ENCODE measurements at places on chromosomes 5 and 9. TPM values are rescaled to one million over a fixed set of nuclear protein-coding genes. Genes with fewer than 3 reads are reported as not detected.

DNA sequence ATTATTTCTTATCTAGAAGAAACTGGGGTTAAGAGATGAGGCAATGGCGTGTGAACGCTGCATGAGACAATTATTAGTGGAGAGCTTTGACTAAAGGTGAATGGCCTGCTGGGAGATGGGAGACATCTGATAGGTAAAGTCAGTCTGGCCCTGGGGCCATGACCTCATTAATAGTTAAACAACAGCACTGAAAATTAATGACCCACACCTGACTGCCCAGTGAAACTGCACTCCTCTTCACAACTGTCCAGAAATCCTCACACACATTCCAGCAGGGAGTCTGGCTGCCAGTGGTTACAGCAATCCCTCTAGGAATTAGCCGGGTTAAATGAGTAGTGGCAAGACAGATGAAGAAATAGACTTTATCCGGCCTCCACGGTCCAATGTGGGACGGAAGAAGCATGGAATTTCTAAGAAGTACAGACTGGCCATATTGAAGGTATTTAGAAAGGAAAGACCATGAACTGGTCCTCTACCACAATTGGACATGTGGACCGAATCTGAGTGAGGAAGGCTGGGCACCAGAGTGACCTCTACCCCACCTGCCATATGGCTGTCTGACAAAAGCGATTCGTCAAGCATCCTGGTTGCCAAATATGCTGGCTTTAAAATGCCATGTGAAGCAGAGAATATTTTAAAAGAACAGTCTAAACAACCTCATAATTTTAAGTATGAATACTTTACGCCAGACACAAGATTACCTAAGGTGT, 138.4 kb downstream of the EFNA5 start:
- no peak for DNase-seq

DNA sequence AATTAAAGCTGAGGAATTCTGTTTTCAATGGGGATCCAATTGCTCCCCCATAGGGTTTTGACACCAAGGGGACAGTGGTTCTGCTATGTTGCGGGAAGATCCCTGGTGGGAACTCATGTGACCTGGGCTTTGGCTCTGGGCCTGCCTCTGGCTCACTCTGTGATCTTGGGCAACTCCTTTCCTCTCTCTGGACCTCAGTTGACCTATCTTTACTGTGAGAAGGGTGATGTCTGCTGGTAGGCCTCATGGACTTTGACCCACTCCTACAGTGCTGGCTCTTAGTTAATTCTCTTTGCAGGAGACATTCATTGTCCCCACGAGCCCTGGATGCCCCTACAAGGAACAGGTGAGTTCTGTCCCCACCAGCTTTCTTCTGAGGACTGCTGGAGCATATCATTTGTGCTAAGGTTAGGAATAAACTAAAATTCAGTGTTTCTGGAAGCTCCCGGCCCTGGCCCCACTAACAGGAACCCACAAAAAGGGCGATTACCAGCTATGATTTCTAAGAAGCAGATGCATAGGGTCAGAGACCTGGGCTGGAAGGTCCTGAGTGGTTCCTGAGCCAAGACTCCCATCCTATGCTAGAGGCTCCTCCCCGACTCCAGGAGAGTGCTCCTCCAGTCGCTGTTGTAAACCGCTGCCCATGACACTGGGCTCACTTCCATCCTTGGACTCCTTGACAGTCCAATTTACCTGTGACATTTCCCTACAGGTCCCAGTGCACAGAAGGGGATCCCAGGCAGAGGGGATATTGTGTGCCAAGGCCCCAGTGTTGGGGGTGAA, 218.3 kb downstream of the PAX5 start:
- DNase-seq = no peak

- DNase-seq = no peak
Observed at GRCh38 chr5:116446356-116447005, 128.1 kb downstream of the SEMA6A start.

ADAM19 gene
- total RNA-seq = 11.3 TPM

GRCh38 chr5:127088251-127088650, 14.9 kb upstream of the C5orf63 start:
- DNase-seq = no peak

- DNase-seq = no peak
Observed at GRCh38 chr5:96244696-96245095, 188.4 kb downstream of the PCSK1 start.

LCN9 gene
- not detected for total RNA-seq

ZER1 gene
- total RNA-seq = 51.5 TPM

DNA sequence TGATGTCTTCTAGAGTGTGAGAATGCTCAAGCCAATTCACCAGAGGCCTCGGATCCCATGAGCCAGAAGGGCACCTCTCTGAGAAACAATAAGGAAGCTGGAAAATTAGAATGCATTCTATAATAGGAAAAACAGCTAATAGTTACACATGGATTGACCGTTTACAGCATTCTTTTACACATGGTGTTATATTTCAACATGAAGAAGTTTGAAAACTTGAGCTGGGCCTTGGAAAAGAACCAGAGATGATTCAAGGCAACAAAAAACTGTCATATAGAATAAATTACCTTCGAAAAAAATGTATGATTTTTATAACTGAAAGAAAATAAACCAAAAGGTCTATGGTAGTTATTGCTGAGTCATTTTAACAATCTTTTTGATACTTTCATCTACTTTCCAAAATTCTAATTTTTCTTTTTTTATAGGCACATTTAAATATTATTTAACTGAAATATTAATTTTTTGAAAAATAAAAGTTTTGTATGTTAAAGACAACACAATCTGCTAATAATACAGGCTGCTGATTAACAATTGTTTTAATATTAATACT, 6.2 kb downstream of the SH3TC2 start:
- DNase-seq = no peak

GRCh38 chr9:8904771-8905515, 1105.4 kb upstream of the DMAC1 start:
- DNase-seq = no peak

LHFPL2 gene
- total RNA-seq = 6.0 TPM

DNA sequence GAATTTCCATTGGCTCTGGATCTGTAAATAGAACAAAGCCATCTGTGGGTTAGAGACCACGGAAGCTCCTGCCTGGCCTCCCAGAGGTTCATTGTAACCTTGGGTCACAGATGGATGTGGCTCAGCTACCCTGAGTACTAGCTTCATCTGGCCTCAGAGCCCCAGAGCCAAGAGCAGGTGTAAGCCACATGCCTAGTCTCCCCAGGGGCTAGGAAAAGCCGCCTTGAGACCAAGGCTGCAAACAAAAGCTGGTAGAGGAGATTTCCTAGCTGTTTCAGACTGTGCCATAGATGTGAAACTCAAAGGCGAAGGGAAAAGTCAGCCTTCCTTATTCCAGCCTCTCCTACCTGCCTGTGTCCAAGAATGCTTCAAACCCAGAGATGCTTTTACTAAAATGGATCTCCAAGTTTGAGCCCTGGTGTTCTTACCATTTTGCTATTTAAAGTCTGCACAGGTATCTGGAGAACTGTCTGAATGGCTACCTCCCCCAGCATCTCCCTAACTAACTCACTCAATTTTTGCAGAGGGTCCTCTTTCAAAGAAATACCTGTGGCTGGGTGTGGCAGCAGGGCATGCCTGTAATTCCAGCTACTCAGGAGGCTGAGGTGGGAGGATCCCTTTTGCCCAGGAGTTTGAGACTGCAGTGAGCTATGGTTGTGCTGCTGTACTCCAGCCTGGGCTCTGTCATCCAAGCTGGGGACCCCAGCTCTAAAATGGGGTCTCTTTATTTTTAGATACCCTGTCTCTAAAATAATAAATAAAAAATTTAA, 42.3 kb upstream of the MAP1B start:
- no peak for DNase-seq

DNA sequence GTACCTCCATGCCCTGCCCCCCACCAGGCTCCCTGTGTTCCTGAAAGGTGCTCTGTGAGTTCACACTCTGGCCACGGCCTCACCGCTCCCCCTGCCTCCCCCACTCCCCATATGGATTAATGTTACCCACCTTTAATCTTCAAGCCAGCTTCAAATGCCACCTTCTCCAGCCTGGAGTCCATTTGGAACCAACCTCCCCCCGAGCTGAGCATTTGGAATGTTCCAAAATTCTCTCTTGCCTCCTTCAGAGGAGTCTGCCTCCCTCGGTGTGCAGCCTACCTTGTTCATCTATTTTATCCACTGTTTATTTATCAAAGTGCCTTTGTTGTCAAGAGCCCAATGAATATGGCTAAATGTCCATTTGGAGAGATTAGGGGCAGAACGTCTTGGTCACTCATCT, 4.3 kb downstream of the GOLGA2 start:
- DNase-seq = no peak

DNA sequence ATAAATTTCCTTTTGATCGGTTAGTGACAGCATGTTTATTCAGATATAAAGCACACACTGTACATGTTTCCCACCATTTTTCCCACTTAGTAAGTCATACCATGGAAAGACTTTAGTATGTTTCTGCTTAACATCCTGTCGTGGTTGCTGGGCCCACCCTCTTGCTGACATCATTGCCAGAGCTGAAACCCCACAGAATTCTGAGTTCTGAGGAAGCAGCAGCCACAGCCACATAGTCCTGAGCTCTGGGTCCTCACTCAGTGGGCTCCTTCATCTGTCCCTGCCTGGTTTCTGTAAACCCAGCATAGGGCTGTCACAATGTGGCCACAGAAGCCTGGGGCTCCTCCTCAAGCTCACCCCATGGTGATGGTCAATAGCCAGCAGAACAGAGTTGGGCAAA, 441.5 kb downstream of the ENC1 start:
- DNase-seq = no peak

DNA sequence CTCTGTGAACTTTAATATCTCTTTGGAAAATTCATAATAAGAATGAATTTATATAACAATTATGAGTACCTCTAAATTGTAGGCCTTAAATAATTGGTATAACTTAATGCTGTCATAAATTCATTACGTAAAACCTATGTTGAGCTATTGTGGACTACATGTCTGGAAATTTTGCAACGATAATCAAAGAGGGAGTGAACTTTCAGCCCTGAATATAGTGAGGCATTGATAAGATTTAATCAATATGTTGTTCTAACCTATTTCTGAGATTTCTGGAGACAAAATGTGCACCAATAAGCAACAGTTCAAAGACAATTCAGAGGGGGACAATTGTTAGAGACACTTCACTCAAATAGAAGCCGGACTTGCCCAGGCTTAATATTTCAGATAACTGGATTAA, 499.4 kb downstream of the ELAVL2 start:
- DNase-seq = no peak

DNA sequence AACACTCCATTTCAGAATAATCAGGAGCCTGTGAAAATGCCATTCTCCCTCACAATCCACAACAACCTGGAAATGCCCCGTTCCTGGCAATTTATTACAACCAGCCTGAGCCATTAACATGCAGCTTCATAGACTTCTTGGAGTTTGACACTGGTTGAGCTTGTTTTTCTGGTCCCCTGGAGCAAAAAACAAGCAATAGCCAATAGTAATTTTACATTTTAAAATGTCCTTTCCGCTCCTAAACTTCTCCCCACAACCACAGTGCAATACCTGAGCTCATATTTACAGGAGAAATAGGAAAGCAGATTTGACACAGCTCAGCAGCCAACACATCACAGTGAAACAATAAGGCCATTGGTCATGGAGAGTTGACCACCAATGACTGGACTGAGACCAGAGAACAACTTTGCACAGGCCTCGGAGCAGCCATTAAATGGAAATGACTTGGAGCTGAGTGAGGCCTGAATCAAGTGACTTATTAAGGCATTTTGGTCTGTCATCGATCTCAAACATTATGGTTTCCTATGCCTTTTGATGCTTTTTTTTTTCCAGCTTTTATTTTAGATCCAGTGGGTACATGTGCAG, 73.0 kb downstream of the ENC1 start:
- DNase-seq = no peak

NOXA1 gene
- 2.2 TPM for total RNA-seq

FCN1 gene
- 5.7 TPM for total RNA-seq

ATOSB gene
- total RNA-seq = 15.5 TPM

CCDC152 gene
- 1.4 TPM for total RNA-seq

PCDHB2 gene
- total RNA-seq = 1.7 TPM

- no peak for DNase-seq
Observed at GRCh38 chr9:124743686-124744348, 27.3 kb downstream of the NR6A1 start.

- DNase-seq = no peak
Observed at GRCh38 chr5:152097128-152097527, 172.5 kb upstream of the GLRA1 start.

ARAP3 gene
- 14.7 TPM for total RNA-seq

- no peak for DNase-seq
Observed at GRCh38 chr5:128905568-128906110, 59.6 kb upstream of the SLC27A6 start.

DNA sequence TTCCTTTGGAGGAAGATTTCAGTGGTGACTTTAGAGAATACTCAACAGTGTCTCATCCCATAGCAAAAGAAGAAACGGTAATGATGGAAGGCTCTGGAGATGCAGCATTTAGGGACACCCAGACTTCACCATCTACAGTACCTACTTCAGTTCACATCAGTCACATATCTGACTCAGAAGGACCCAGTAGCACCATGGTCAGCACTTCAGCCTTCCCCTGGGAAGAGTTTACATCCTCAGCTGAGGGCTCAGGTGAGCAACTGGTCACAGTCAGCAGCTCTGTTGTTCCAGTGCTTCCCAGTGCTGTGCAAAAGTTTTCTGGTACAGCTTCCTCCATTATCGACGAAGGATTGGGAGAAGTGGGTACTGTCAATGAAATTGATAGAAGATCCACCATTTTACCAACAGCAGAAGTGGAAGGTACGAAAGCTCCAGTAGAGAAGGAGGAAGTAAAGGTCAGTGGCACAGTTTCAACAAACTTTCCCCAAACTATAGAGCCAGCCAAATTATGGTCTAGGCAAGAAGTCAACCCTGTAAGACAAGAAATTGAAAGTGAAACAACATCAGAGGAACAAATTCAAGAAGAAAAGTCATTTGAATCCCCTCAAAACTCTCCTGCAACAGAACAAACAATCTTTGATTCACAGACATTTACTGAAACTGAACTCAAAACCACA, 67.4 kb downstream of the VCAN start:
- DNase-seq = no peak

DNA sequence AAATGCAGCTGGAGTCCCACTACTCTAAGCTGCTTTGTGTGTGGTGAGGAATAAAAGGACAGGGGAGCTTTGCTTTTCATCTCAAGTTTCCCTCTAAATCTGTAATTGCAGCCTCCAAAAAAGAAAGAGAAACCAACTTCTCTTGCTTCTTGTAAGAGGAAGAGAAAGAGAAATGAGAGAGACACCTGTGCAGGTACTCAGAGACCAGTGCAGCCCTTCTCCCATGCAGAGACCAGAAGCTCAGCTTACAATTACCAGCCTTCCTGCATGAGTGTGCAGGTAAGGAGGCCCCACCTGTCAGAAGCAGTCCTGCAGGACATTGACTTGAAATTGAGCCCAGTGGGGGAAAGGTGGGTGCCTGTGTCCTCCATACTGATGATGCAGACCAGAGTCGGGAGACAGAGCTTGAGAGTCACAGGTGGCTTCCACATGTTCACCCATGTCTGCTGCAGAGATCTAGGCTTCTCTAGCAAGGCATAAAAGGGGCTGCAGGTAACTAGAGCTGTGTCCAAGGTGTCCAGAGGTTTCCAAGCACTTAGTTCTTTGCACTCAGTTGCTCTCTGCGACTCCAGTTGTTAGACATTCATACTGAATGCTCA, 15.3 kb upstream of the MED10 start:
- DNase-seq = no peak

Measured in Right ventricle myocardium inferior (tissue), 1 donor.